ENCODE measurements at places on chromosomes 12 and 14.

DNA sequence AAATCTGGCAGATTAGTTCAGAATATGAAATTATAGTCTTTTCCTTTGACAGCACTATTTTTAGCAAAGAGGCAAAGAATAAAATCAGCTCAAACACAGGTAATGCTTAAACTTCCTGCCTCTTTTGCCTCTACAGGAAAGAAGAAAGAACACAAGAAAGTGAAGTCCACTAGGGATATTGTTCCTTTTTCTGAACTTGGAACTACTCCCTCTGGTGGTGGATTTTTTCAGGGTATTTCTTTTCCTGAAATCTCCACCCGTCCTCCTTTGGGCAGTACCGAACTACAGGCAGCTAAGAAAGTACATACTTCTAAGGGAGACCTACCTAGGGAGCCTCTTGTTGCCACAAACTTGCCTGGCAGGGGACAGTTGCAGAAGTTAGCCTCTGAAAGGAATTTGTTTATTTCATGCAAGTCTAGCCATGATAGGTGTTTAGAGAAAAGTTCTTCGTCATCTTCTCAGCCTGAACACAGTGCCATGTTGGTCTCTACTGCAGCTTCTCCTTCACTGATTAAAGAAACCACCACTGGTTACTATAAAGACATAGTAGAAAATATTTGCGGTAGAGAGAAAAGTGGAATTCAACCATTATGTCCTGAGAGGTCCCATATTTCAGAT is 17.4 kb downstream of the TMPO start:
- no peak for DNase-seq

GRCh38 chr12:120230326-120230973 is 29.5 kb upstream of the RPLP0 start:
- no peak for DNase-seq

- no peak for DNase-seq
Measured at GRCh38 chr12:70609739-70610491, 27.3 kb downstream of the PTPRB start.

DNA sequence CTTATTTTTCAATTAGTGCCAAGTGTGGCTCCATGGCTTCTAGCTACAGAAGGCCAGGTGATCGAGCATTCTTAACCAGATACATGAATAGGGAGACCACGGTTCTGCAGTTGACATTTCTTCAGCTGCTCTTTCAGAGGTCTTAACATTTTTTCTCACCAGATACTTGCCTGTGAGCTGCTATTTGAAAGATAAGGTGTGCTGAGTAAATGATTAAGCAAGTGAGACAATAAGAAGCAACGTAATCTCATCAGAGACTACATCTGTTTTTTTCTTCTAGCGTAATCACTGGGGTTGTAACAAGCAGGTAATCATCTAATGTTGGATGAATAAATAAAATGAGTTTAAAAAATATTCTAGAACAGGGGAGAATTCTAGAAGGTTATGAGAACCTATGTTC is 912.9 kb downstream of the DIO2 start:
- DNase-seq, result no peak
